Iris pigment epithelial cell (primary cell): ENCODE measurements at places on chromosomes 6 and 20.

GRCh38 chr6:2141644-2142290 lies 103.6 kb downstream of the GMDS start:
- DNase-seq, result no peak

DNA sequence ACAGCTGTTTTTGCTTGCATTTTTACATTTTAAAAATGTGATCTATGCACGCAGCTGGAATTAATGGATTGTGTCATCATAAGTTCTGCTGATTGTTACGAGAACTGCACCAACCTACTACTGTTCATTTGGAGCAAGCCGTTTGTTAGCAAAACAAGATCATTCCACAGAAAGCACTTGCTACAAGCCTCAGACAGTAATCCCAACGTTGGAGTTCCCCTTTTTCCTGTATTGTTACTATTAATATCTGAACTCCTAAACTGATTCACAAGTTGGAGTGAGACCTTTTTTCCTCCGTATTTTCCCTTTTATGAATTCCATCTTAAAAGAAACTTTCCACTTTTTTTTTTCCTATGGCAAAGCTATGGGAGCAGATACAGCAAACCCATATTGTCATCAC lies 3.5 kb downstream of the TENT5A start:
- DNase-seq, result no peak

DNA sequence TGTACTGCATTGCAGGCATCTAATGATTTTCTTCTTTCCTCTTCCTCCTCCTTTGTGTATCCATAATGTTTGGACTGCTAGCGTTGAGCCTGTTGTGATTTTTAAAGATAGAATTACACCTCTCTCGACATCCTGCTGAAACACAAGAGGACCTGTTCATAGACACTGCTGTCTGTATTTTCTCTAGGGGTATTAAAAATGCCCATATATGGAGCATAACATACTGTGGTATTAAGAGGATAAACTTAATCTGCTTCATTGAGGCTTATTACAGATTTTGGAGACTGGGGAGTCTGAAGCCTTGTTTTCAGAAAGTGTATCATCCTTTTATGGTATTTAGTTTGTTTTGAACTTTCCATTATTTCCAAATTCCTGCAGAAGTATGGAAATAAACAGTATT lies 414.3 kb downstream of the CDKAL1 start:
- no peak for DNase-seq

GRCh38 chr20:9353916-9354276 lies 160.5 kb upstream of the LAMP5 start:
- DNase-seq, result peak; percentile 59

DNA sequence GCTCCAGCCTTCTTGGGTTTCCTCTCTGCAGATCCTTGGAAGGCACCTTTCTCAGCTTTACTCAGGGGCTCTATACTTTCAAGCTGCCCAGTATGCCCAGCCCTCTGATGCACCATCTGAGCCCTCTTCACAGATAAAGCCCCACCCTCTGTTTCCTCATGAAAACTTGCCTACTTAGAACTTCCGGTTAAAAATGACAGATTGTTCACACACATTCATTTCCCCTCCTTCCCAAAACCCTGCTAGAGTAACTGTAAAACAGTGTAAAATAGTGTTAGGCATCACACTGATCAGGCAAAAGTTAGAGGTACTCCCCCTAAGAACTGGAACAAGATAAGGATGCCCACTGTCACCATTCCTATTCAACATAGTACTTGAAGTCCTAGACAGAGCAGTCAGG lies 14.0 kb upstream of the GCM1 start:
- DNase-seq, result no peak

- DNase-seq, result no peak
These were observed 597 bp downstream of the ADA start for GRCh38 chr20:44650771-44651433.

- DNase-seq, result no peak
These were observed 2.2 kb upstream of the ARHGAP40 start for GRCh38 chr20:38599410-38599882.
